ENCODE measurements at places on chromosomes 13 and 19.

GRCh38 chr19:54245936-54246335 is 3.3 kb upstream of the LILRA6 start:
- DNase-seq = no peak

DNA sequence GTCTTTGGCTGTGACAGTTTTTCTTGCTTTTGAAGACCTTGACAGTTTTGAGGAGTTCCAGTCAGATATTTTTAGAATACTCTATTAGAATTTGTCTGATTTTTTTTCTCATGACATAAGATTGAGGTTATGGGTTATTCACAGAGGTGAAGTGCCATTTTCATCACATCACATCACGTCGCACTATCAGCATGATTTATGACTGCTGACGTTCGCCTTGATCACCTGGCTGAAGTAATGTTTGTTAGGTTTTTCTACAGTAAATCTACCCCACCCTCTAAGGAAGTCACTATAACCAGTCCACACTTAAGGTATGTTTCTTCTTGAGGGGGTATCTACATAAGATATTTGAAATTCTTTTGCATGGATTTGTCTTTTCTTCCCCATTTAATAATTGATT is 169.7 kb downstream of the NDFIP2 start:
- no peak for DNase-seq

DNA sequence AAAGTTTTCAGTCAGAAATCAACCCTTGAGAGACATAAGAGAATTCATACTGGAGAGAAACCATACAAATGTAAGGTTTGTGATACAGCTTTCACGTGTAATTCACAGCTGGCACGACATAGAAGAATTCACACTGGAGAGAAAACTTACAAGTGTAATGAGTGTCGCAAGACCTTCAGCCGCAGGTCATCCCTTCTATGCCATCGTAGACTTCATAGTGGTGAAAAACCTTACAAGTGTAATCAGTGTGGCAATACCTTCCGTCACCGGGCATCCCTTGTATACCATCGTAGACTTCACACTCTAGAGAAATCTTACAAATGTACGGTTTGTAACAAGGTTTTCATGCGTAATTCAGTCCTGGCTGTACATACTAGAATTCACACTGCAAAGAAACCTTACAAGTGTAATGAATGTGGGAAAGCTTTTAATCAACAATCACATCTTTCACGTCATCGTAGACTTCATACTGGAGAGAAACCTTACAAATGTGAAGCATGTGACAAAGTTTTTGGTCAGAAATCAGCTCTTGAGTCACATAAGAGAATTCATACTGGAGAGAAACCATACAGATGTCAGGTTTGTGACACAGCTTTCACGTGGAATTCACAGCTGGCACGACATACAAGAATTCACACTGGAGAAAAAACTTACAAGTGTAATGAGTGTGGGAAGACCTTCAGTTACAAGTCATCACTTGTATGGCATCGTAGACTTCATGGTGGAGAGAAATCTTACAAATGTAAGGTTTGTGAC is 15.7 kb upstream of the ZNF701 start:
- no peak for DNase-seq

DNA sequence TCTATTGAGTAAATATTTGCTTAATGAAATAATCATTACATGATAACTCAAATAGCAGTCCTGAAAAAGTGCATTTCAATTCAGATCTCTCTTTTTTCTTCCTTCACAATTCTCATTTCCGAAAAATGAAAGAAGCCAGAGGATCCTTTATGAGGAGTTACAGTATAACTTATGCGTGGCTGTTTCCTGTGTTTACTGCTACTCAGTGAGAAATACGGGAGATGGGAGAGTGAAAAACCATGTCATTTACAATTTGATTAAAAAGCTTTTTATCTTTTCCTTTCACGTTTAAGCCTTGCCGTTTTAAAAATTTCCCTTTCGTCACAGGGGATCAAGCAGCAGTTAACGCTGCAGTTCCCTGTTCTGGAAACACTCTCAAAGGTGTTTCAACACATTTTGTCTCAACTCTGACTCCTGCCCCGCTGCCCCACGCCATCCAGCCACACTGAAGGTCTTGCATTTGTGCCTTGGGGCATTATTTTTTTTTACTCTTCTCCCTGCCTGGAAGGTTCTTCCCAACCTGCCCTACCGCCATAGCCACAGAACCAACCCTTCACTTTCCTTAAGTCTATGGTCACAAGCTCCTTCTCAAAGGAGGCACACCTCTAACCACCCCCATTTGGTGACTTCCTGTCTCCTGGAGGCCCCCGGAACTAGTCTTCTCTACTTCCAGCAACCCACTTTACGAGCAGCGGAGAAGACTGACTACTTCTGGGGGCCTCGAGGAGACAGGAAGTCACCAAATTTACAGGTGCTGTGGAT is 17.0 kb downstream of the KL start:
- no peak for DNase-seq

DNA sequence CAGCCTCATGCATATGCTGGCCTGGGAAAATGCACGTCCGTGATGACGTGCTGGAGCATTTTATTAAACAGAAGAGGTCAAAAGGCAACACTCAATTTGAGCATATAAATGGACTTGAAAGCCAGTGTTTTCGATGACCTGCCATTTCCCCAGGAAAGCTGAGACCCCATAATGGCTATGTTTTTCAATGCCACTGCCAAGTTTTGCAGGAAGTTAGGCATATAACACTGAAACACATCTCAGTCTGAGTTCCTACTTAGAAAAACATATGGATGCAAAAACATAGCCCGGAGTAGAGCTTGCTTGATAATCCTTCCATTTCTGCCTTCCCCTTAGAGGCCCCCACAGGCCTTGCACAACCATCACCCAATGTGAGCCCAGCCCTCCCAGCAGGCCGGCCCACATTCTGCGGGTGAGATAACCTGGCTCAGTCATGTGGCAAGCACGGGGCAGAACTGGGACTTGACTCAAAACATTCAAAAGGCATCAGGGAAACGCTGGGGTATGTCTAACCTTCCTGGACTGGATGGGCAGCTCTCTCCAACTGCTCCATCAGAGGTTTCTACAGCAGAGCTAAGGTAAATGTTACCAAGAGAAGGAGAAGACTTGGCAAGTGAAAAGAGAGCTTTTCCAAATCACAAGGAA is 24.9 kb downstream of the EPS15L1 start:
- peak; percentile 87 for DNase-seq

- no peak for DNase-seq
Measured at GRCh38 chr19:35236638-35237400, 8.3 kb upstream of the FAM187B start.

- DNase-seq = peak; percentile 51
Measured at GRCh38 chr13:106407338-106407737, 128.1 kb downstream of the EFNB2 start.

GRCh38 chr19:994516-994915 is 5.7 kb upstream of the GRIN3B start:
- no peak for DNase-seq

- DNase-seq = no peak
Measured at GRCh38 chr19:47779524-47780214, 1.2 kb downstream of the SELENOW start.

- no peak for DNase-seq
Measured at GRCh38 chr19:29509456-29509855, 16.3 kb upstream of the VSTM2B start.

- peak; percentile 78 for DNase-seq
Measured at GRCh38 chr13:29844441-29844840, 6.0 kb downstream of the UBL3 start.

GRCh38 chr13:47673009-47673850 is 327.8 kb downstream of the SUCLA2 start:
- DNase-seq = peak; percentile 99

GRCh38 chr19:12970070-12970820 is 869 bp downstream of the DAND5 start:
- no peak for DNase-seq

GRCh38 chr19:768424-768823 is 17.5 kb downstream of the MISP start:
- peak; percentile 92 for DNase-seq

DNA sequence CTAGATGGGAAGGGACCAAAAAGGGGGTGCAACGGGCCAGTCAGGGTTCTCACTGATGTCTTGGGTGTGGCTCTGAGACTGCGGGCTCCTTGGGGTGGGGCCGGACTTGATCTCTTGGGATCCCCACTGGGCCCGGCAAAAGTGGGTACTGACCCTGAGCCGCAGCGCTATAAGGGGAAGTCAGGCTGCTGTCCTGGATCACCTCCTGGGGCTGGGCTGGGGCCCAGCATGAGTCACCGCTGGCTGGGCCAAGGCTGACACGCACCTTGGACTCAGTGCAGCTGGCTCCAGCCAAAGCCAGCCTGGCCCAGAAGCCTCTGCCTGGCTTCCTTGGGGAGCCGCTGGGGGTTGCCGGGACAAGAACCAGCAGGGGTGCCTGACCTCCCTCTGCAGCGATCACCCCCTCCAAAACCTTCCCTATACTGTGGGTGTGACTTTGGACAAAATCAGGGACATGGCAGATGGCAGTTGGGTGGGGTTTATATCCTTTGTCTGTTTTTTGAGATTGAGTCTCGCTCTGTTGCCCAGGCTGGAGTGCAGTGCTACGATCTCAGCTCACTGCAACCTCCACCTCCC is 617 bp upstream of the IQCN start:
- peak; percentile 86 for DNase-seq

- DNase-seq = peak; percentile 26
Measured at GRCh38 chr19:3801412-3802096, 15.4 kb upstream of the MATK start.

DNA sequence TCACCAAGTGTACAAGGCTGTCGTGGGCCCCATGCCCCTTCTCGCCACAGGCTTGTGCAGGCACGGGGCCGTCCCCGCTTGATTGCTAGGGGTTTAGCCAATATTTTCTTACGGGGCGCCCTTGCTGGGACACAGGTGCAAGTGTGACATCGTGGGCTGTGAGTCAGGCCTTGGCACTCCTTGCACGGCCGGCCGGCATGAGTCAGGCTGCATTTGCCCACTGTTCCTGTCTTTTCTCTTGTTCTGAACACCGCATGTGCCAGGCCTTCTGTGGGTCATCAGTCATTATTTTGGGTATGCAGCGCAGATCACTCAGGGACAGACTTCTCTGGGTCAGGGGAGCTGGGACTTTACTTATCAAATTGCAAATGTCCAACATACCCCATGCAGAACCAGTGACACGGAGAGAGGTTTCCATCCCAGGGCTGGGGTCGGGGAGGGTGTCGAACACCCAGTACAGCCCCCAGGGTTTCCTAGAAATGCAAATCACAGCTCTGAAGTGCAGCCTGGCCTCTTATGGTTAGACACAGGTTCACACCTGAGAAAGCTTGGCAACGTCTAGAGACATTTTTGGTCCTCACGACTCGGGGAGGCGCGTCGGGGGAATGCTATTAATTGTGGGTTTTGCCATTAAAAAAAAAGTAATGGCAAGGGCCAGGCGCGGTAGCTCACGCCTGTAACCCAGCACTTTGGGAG is 22.5 kb upstream of the KLF2 start:
- peak; percentile 78 for DNase-seq

DNA sequence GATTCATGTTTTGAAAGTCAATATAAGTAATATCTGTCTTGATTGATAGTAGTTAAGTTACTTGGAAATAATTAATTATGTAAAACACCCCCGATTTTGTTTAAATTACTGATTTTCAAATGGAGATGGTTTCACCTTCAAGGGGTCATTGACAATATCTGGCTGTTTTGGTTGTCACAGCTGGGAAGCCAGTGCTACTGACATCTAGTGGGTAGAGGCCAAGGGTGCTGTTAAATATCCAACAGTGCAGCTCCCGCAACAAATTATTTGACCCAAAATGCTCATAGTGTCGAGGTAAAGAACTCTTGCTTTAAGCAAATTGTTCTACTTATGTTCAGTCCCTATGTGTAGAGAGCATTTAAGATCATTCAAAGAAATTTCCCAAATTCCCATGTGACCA is 50.6 kb upstream of the PCDH20 start:
- no peak for DNase-seq

DNA sequence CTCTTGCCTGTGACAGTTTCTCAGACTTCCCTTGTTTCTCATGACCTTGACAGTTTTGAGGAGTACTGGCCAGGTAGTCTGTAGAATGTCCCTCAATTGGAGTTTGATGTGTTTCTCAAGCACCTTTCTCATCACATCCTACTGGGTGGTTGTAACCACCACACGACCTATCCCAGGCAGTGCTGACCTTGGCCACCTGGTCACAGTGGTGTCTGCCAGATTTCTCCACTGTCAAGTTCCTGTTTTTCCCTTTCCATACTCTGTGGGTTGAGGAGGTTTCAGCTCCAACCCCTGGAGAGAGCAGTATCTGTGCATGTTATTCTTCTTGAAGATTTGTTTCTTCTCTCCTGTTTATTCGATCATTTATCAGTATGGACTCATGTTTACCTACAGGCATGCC is 8.4 kb upstream of the UPF3A start:
- no peak for DNase-seq

DNA sequence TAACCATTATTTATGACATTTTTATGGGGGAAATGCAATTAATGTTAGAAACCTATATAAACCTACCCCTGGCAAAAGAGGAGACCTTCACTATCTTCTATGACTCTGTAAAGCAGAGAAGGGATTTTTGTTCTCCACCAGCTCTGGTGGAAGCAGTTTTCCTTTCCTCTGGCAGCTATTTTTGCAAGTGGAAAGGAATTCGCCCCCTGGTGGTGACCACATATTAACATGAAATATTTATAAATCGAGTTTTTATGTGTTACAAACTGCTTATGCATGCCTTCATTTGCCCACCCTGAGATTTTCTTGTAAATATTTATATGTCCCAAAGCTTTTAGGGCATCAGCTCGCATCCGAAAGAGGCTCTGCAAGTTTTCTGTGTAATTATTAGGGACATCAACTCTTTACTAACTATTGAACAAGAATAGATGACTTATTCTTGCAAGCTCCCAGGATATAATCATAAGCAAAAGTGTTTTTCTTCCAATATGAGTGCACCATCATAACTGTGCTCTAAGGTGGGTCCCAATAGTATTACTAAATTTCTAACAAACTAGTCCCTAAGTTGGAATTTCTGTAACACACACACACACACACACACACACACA is 62.4 kb downstream of the SERTM1 start:
- DNase-seq = peak; percentile 75

GRCh38 chr19:18435842-18436670 is 1.9 kb downstream of the ISYNA1 start:
- DNase-seq = no peak

- DNase-seq = peak; percentile 35
Measured at GRCh38 chr13:52599848-52600603, 42.2 kb upstream of the HNRNPA1L2 start.

- DNase-seq = peak; percentile 55
Measured at GRCh38 chr13:97395447-97396136, 38.4 kb upstream of the RAP2A start.

DNA sequence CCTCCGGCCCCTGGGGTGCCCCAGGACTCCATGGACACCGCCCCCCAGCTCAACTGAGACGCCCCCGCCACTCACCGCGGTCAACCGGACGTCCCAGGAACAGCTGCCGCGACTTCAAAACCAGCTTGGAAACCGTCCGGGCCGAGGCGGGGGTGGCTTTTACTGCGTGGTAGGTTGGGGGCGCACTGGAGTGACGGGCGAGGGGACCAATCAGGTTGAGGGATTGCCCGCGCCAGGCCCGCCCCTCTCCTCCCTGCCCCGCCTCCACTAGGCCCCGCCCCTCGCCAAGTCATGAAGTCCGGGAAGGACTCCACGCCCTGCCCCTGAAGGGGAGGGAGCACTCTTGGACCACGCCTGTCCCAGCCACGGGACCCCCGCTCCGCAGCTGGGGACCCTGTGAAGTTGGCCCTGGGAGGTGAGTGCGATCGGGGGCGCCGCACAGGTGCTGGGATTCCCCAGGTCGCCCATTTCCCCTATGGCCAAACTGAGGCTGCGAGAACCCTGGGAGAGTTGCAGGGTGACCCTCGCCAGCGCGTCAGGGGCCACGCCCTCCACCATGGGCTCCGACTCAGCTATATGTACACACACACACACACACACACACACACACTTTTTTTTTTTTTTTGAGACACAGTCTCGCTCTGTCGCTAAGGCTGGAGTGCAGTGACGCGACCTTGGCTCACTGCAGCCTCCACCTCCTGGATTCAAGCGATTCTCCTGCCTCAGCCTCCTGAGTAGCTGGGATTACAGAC is at the start of gene PLIN3:
TSS of gene PLIN3 (minus strand) at position 134 of the 752 bp plus-strand sequence. CDS start 6,273 bp downstream, outside the sequence.
- peak; percentile 96 for DNase-seq

Data from fibroblast of lung (primary cell).